Testis (tissue), 5 donors: ENCODE measurements at places on chromosomes 2 and 18.

DNA sequence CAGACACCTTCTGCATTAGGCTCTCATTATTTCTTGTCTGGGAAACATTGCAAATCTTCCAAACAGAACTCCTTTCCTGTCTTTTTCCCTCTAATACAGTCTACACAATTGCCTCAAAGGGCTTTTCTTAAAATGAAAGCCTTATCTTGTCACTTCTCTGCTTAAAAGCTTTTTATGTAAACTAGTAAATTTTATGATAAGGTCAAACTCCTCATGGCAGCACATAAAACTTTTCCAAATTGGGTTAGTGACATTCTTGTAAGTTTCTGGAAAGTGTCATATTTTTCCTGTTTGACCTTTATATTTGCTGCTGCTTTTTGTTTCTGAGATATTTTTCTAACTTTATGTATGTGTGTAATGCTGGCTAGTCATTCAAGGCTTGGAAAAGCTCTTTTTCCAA lies 261.4 kb upstream of the KLHL14 start:
- no peak for DNase-seq

GRCh38 chr2:3610415-3610814 lies 15.5 kb downstream of the COLEC11 start:
- DNase-seq, result peak; percentile 10

- no peak for DNase-seq
These were observed 189.4 kb downstream of the PLCL1 start for GRCh38 chr2:197993830-197994229.

- DNase-seq, result no peak
These were observed 117.5 kb downstream of the DDX1 start for GRCh38 chr2:15708865-15709820.

GRCh38 chr2:41873102-41874031 lies 174.5 kb upstream of the PKDCC start:
- DNase-seq, result peak; percentile 7

DNA sequence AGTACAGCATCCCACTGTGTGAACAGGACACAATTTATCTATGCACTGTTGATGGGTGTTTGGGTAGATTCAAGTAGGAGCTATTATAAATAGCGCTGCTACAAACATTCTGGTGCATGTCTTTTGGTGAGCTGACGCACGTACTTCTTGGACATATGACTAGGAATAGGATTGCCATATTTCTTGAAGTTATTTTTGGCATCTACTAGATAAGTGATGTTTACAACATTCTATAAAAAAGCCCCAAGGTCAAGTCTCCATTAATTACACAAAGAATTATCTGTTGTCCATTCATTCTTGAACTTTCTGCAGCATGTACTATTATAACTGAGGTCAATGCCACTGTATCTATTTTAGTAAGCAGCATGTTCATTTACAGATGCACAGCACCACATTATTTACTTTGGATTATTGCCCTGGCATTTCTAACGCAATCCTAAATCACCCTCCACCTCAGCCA lies 225.5 kb upstream of the TMEM200C start:
- peak; percentile 53 for DNase-seq

GRCh38 chr2:54968561-54969218 lies 81.6 kb downstream of the RTN4 start:
- DNase-seq, result no peak

DNA sequence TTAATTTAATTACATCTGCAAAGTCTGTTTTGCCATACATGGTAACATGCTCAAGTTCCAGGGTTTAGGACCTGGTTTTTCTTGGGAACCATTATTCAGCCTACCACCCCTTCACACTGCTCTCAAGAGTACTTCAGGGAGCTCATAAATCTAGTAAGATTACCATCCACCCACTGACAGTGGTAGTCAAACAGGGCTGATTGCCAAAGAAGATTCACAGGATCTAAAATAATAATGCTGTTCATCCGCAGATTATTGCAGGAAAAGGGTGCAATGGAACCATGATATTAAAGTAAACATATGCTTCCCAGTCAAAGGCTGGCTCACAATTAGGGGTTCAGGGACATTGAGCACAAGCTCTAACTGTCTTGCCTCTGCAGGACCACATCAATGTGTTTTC lies 148.0 kb upstream of the CYRIA start:
- DNase-seq, result no peak

DNA sequence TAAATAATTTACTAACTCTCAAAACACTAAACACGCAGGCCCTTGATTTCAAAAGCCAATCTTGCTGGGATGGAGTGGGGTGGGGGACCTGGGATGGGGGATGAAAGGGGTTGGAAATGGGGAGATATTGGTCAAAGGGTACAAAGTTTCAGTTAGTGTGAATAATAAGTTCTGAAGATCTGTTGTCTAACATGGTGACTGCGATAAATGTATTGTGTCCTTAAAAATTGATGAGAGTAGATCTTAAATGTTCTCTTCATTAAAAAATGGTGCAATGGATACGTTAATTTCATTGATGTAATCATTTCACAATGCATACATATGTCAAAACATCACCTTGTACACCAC lies 505 bp upstream of the ACYP2 start:
- no peak for DNase-seq

DNA sequence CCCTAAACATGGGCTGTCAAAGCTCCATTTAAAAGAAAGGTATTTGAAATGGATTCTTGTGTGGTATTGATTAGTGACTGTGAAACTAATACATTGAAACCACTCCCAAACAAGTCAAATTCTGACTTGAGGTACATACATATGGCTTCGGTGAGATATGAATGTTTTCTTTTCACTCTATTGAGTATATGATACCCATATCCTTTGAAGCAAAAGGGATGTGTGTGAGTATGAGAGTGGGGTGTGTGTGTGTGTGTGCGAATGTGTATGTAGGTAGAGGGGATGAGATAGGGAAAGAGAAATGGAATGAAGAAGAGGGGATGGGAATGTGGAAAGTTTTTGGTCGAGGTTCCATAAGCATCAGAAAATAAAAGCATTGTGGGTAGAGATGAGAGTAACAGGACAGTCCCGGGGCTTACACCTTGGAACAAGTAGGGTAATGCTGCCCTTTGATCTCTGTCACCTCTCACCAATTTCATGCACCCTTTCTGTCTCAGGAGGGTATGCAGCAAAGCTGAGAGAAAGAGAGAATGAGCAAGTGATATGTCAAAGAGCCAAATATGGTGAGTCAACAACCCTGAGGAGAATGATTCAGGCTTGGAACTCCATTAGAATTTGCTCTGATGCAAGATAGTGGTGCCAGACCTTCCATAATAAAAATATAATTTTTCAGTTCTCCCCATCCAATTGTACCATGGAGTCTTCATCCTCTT lies 64.0 kb upstream of the ZEB2 start:
- DNase-seq, result no peak

DNA sequence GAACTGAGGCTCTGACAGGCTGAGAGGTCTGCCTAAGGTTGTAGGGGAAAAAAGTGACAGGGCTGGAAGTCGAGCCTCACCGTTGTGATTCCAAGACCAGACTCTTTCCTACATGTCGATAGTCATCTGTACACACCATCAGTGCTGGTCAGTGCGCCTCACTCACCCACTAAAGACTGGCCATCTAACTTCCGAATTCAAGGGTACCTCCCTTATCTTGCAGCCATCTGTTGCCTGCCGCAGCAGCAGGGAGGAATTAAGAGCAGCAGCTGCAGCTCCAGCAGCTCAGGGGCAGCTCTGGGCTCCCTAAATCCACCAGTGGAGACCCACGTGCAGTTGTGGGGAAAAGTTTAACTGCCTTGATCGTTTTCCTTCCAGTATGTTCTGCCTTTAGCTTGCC lies 32.6 kb upstream of the GPR39 start:
- no peak for DNase-seq

GRCh38 chr2:140892436-140892835 lies 1238.4 kb downstream of the LRP1B start:
- DNase-seq, result no peak

- peak; percentile 58 for DNase-seq
These were observed 5.5 kb downstream of the SLC11A1 start for GRCh38 chr2:218387369-218388194.

- no peak for DNase-seq
These were observed 2.0 kb upstream of the TEX44 start for GRCh38 chr2:231590614-231591013.

DNA sequence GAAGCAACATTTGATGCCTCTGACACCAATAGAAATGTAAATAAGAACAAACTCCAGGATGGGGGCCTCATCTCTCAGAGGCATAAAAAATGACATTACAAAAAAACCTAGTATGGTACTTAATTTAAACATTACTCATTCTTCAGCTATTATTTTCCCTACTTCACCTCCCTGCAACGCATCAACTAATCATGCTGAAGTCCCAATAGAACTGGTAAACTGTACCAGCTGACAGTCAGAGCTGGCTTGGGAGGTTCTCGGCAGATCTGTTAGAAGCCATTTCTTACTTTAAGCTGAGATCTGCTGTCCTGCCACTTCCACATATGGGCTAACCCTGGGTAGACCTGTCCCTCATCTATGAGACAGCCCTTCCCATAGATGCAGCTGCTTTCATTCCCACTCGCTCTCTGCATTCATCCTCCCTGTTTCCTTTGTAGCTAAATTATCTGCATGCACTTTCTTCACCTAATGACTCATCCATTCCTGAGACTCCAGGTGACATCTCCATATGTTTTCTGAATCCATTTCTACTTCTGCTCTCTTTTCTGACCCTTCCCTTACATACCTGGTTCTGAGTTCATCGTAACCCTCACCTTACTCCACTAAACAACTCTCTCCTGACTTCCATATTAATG lies 108.1 kb downstream of the AOX1 start:
- no peak for DNase-seq

GRCh38 chr18:23369266-23369665 lies 83.8 kb upstream of the RIOK3 start:
- DNase-seq, result no peak

DNA sequence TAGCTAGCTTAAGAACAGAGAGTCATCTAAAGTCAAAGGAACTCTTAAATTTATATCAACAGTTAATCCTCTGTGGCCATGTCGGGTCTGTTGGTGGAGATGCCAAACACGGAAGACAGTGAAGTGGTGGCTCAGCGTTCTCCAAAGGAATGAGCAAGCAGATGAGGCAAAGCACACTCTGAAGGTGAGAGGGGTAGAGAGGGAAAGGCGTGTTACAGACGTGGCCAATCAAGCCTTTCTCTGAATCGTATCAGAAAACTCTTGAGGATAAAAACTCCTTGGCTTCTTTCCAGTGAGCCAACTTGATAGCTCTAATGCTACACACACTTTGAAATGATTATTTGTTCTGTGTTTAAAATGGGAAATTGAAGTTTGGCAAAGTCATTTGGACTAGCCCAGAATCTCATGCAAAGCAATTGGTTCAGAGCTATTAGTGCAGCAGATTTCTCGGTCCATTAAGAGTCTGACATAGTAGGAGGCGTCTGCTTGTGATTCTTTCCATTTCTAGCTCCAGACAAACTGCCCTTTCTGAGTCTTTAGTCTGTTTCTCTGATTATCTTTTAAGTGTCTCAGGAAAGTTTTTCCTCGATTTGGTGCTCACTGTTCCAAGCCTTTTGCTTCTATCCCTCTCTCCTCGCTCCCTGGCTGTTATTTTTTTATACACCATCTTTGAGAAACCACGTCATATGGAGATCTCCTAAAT lies 57.5 kb upstream of the CPO start:
- DNase-seq, result no peak

DNA sequence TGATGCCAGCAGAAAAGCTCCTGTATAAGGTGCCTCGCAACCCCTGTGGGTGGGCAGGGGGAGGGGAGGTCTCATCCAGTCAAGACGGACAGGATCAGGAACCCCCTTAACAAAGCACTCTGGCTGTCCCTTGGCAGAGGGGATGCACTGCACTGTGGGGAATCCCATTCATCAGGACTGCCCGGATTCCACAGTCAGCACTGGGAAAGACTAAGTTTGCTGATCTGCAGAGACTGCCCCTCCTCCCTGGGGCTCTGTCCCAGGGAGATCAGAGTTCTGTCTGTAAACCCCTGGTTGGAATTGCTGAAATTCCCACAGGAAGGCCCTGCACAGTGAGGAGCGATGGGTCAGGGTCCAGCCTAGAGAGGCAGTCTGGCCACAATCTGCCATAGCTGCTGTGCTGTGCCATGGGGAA lies 149.5 kb upstream of the RBBP8 start:
- no peak for DNase-seq

DNA sequence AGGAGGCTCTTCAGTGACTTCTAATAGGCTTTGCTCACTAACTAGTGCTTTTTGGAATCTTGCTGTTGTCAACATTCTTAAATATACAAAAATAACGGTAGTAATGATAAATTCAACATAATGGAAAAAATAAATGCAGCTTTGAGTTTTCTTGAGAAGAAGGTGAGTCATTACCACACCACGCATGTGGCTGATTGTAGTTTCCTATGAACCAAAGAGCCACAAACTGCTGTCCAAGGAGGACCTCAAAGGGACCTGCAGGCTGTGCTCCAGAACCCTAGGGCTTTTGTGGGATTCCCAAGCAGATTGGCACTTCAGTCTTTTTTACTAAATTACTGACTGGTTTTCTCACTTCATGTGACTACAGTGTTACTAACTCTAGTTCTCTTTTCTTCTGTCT lies 66.7 kb downstream of the TPGS2 start:
- no peak for DNase-seq

DNA sequence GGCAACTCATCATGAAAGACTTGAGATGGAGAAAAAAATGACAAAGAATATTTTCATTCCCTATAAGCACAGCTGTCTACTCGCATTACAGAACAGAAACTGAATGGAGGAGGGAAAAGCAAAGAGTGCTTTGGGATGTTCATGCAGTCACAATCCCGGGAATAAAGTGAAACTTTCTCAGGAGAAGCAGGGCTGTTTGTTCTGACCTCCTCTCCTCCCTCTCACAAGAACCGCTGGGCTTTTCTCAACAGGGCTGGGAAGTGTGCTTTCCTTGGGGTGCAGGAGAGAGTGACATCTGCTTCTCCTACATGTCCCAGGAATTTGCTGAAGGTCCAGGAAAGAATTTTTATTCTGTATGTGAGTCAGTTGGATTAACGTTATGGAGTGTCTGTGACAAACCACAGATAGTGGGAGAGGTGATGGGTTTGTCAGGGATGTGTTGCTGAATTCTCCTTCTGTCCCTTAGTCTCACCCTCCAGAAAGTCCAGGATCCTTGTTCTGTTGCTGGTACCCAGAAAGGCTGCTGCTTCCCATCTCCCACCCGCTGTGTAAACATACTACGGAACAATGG lies 125.6 kb downstream of the HRH4 start:
- no peak for DNase-seq

DNA sequence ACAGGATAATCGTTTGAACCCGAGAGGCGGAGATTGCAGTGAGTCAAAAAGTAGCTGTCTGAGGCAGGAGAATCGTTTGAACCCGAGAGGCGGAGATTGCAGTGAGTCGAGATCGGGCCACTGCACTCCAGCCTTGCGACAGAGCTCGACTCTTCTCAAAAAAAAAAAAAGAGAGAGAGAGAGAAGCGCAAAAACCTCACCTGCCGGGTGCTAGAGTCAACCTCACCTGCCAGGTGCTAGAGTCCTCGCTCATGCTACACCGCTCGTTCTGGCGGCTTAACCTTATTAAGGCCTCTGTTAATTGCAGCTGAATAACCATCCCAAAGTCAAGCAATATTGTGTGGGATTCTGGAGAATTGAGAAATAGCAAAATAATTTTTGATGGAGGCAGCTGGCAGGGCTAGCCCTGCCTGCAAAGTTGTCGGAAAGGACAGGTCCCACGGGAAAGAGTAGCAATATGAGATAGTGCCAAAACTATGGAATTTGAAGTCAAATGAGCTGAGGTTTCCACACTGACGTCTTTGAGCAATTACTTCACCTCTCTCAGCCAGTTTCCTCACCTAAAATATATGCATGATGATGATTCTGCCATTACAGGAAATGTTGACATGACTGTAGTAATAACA lies 644 bp upstream of the DYM start:
- DNase-seq, result no peak

GRCh38 chr2:201880993-201881611 lies 74.8 kb downstream of the CDK15 start:
- no peak for DNase-seq
